Cardiac muscle cell (in vitro differentiated cells and primary cell): ENCODE measurements at places on chromosomes 16 and 17. TPM values are rescaled to one million over a fixed set of nuclear protein-coding genes. Genes with fewer than 3 reads are reported as not detected.

DNA sequence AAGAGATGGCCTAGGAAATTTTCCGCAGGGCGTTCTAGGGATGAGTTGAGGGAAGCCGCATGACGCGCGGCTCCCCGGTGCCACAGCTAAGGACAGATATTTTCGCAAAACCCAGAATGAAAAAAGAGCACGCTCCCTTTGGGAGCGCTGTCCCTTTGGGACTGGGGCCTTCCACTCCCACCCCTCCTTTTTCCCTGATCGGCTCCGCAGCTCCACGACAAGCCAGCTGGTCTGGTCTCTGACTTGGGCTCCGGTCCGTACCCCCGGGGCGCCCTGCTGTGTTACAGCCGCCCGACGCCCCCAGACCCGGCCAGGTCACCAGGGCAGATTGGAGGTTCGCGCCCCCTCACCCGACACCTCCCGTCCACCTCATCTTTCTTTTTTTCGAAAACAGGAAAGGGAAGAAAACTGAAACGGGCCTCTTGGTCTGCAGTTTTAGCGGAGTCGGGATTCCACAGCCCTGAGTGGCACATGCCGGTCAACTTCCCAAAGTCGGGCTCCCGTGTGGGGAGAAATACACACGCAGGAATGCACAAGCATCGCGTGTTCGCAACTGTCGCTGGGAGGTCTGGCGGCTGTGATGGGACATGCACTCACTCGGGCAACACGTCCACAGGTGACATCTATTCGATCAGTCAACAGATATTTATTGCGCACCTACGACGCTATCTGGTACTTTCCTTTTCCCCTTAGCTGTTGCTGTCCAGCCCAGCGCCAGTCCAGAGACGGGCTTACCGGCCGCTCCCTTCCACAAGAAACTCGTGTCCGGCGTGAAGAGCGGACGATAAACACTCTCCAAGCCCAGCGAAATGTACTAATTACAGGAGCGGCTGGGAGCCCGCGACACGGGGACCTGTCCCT, 3.9 kb upstream of the SOX9 start:
- DNase-seq: peak; percentile 41

DNA sequence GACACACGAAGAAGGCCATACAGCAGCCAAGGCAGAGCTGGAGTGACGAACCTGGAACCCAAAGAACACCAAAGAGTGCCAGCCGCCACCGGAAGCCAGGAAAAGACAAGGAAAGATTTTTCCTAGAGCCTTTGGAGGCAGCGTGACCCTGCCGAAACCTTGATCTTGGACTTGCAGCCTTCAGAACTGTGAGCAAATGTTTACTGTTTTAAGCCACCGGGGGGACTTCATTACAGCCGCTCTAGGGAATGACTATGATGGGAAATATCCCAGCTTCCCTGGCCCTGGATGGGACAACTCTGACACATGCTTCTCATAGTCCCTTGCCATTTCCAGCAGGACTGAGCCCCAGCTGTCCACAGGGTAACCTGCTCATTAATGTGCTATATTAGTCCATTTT, 270.6 kb downstream of the HAPSTR1 start:
- DNase-seq: no peak

DNA sequence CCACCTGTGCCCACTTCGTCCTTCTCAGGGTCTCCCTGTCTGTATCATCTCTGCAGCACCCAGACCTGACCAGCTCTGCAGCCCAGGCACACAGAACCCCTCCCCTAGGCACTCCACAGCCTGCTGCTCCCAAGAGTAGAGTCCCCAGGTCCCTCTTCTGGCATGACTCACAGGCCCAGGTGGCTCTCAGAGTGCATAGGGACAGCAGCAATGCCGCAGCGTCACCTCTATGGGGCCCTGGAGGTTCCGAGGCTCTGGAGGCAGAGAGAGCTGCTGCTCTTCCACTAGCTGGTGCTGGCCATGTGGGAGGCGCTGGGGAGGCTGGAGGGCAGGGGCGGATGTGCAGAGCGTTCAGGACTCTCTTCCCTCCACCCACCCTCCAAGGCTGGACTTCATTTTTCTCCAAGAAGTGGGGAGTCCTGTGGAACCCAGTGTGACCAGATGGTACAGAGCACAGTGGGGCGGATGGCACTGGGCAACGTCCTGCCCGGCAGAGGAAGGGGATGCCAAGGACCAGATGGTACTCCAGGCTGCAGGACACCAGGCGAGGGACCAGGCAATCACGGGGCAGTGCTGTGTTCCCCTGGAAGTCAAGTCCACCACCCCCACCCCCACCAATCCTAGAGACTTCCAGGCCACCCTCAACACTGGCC, 151.7 kb downstream of the RBFOX3 start:
- DNase-seq: no peak

KRT28 gene
- not detected in 2 replicates for total RNA-seq

- no peak for DNase-seq
Measured at GRCh38 chr16:11007714-11008280, 63.4 kb downstream of the CLEC16A start.

DNA sequence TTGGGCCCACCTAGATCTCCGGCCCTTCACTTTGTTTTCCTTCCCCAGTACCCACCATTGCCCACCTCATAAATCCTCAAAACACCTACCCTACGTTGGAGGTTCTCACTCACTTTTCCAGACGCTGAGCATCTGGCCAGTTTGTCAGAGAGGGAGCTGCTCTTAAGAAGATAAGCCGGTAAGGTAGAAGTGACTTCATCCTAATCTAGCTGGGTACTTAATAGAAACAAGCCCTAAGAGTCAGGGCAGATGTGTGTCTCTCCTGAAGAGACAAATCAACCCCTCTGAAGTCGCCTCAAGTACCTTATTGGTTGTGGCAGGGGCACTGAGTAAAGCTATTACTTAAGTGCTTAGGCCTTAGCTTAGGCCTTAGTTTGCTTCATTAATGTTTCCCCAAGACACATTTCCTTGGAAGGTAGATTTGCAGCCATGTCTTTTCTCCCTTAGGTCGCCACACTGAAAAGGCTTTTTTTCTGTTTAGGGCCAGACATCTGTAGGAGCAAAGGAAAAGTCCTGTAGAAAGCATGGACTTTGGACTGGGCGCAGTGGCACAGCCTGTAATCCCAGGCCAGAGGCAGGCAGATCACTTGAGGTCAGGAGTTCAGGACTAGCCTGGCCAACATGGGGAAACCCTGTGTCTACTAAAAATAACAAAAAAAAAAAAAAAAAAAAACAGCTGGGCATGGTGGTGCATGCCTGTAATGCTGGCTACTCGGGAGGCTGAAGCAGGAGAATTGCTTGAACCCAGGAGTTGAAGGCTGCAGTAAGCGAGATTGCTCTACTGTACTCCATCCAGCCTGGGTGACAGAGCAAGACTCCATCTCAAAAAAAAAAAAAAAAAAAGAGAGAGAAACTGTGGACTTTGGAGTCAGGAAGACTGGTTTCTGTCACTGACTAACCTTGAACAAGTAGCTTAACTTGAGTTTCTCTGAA, 1.0 kb downstream of the TACO1 start:
- DNase-seq: peak; percentile 8

FBXW10 gene
- total RNA-seq: 0.04 and 0.12 TPM in 2 replicates

C17orf50 gene
- total RNA-seq: 0.21 and 0.74 TPM in 2 replicates

- no peak for DNase-seq
Measured at GRCh38 chr17:56987283-56987834, 9.4 kb downstream of the SCPEP1 start.

CACNG1 gene
- not detected in 2 replicates for total RNA-seq

CFAP97D1 gene
- total RNA-seq: 0.04 TPM in 1 of 2 replicates, not detected in the other

- DNase-seq: no peak
Measured at GRCh38 chr17:55081559-55081958, 113.0 kb downstream of the STXBP4 start.

GDE1 gene
- 52.7 and 82.3 TPM in 2 replicates for total RNA-seq

DNA sequence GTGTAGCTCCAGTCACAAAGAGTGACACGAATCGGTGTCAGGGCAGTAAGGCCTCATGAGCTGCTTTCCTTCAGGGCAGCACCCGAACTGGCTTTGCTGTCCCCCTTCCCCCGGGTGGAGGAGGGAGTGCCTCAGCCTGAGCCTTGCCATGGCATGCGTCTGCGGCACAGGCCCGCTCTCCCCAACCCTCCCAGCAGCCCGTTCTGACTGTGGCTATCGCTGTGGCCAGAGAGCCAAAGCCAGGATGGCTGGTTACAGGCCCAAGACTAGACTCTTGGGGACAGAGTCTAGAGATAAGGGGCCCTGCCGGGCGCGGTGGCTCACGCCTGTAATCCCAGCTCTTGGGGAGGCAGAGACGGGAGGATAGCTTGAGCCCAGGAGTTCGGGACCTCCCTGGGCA, 25.9 kb downstream of the CLUH start:
- DNase-seq: no peak
